Activated CD4-positive, CD25-positive, alpha-beta regulatory T cell (primary cell): ENCODE measurements at places on chromosomes 2 and 18.

DNA sequence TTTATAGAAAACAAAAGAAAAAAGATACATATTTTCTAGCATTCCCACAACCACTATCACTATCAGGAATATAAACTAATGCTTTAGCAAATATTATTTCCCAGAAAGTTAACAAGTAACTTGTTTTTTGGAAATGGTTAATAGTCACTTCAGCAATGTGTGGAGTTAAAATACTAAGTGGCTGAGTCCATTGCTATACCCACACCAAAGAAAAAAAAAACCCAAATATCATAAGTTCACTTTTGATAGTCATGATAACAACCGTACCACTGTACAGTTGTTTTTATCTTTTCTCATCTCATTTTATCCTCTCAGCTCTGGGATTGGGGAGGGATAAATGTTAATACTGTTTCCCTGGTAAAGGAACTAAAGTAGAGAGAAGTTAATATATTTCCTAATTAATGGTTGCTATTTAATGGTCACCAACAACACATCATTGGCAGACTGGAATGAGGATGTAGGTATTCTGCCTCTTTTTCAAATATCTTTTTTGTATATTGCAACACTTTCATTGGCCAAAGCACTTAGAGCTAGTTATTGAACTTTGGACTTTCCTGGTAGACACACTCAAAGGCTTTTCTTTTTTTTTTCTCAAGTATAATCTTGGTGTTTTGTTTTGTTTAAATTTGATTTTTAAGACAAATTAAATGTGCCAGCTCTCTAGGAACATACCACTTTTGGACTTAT is 18.4 kb upstream of the KANSL1L start:
- DNase-seq: no peak

GRCh38 chr2:172011812-172012575 is 12.2 kb downstream of the METAP1D start:
- DNase-seq: no peak

- no peak for DNase-seq
These were observed 64.9 kb downstream of the LPIN2 start for GRCh38 chr18:2948038-2948437.

DNA sequence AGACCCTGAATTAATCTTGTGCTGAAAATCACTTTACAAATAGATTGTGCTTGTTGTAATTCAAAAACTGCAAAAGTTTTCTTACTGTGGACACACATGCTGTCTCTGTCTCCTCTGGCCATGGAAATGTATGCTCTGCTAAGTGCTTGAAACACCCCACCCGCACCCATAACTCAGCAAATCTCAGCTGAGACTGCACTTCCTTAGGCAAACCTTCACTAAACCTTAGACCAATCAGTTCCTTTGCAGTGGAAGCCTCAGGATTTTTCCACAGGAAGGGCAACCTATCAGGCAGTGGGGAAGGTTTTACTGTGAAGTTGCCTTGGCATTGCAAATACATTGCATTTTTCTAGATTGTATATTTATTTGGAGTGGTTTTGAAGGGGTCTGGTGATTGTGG is 62.2 kb upstream of the PLA2R1 start:
- no peak for DNase-seq

- DNase-seq: no peak
These were observed 22.9 kb downstream of the DARS1 start for GRCh38 chr2:135962366-135963123.

DNA sequence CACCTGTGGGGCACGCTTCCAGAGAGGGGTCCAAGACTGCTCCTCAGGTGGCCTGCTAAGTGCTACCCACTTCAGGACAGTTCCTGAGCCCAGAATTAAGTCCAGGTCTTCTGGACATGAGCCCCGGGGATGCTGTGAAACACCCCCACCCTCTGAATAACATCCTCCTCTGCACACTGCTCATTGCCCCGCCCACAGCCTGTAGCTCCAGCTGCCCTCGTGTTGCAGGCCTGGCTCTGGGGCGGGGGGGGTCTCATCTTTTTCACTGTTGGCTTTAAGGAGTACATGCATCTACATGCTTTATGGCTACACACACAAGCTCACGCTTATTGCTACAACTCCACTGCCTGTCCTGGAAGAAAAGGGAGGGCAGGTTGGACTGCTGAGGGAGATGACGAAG is 92.8 kb downstream of the PTGR3 start:
- DNase-seq: no peak
